T-cell (primary cell): ENCODE measurements at places on chromosomes 3 and 15. TPM values are rescaled to one million over a fixed set of nuclear protein-coding genes. Genes with fewer than 3 reads are reported as not detected.
A peak's percentile ranks its signal among the peaks of the same experiment; 100 is the strongest.

IL17RC gene
- 1.1 TPM for total RNA-seq

PGBD4 gene
- total RNA-seq = 3.1 TPM

GPR27 gene
- 1.3 TPM for total RNA-seq

- no peak for DNase-seq
Observed at GRCh38 chr3:156433910-156434309, 121.0 kb downstream of the SSR3 start.

DNA sequence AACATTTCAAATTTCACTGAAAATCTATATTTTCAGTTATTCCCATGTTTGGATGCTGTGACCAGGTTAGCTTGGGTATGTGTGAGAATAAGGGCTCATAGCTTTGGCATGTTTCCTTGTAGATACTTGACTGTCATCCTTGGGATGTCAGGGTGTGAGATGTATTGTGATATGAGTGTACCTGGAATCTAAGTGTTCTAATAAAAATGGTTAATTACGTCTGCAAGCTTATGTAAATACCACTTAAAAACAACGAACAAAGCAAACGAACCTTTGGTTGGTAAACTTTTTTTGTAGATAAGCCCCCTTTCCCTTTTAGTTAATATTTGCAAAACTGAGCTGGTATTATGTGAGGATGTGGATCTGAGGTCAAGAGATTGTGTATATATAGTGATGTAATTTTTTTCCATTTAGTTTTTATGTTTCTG lies 63.5 kb downstream of the FNDC3B start:
- DNase-seq = no peak

GRCh38 chr3:9468460-9468859 lies 71.0 kb downstream of the SETD5 start:
- no peak for DNase-seq

GRCh38 chr3:14915636-14916222 lies 31.7 kb upstream of the NR2C2 start:
- peak; percentile 13 for DNase-seq
